ENCODE measurements at places on chromosomes 11 and 22.

- no peak for DNase-seq
Observed at GRCh38 chr11:129386795-129387397, 11.2 kb downstream of the BARX2 start.

- no peak for DNase-seq
Observed at GRCh38 chr11:78057462-78058055, 6.1 kb upstream of the THRSP start.

GRCh38 chr22:45228401-45228754, 12.3 kb downstream of the KIAA0930 start:
- no peak for DNase-seq

GRCh38 chr11:68044898-68045351, 6.1 kb downstream of the TCIRG1 start:
- DNase-seq, result no peak

DNA sequence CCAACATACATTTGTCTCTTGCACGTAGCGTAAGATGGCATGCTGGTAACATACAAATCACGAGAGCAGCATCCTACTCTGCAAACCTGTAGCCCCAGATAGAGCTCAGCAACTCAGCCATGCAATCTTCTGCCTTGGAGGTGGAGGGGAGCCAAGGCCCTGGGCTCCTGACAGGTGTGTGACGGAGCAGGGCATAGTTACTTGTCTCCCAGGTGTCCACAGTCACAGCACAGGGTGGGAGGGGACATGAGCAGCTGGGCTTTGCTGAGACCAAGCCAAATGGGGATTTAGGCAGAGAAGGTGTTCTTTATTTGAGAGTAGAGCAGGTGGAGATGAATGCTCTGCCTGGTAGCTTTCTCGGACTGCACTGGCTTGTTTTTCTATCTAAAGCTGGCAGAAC, 111.7 kb downstream of the TEAD1 start:
- DNase-seq, result no peak

DNA sequence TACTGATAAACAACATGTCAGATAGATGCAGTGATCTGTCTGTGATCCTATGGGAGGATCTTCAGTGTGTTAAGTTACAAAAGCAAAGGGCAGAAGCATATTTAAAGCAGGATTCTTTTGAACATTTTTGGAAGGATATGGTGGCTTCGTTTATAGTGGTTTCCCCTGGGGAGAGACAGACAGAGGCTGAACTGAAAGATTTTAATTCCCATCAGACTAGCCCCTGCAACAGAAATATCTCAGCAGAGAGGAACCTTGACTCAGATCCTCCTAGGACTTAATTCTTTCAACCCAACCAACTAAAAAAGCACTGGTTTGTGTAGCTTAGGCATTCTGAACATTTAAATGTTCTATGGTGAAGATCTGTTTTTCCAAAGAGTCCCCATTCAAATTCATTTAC, 5.7 kb downstream of the CLTCL1 start:
- no peak for DNase-seq
